Lung (tissue), 17 donors: ENCODE measurements at places on chromosomes 16 and 17. TPM values are rescaled to one million over a fixed set of nuclear protein-coding genes. Genes with fewer than 3 reads are reported as not detected.

The OR4D1 gene
- 0.09 TPM for total RNA-seq

The CCL4 gene
- total RNA-seq: 27.0 TPM

The ST6GALNAC1 gene
- total RNA-seq: 24.9 TPM

The KRT9 gene
- not detected for total RNA-seq

The UMOD gene
- not detected for total RNA-seq

The RCVRN gene
- 0.31 TPM for total RNA-seq

The CHST5 gene
- total RNA-seq: not detected

The GOSR1 gene
- 45.1 TPM for total RNA-seq

The SRL gene
- 2.1 TPM for total RNA-seq

The DERL2 gene
- total RNA-seq: 67.8 TPM

The PKMYT1 gene
- 2.9 TPM for total RNA-seq

The HSD11B2 gene
- total RNA-seq: 6.8 TPM

The SPATA32 gene
- total RNA-seq: not detected

GRCh38 chr17:16377941-16378341, 3.0 kb upstream of the UBB start:
- H3K4me3 ChIP-seq: no peak overlapping the region
- no peak overlapping the region for H3K27ac ChIP-seq
- H3K4me1 ChIP-seq: no peaks in the 10 kb centered on the region

DNA sequence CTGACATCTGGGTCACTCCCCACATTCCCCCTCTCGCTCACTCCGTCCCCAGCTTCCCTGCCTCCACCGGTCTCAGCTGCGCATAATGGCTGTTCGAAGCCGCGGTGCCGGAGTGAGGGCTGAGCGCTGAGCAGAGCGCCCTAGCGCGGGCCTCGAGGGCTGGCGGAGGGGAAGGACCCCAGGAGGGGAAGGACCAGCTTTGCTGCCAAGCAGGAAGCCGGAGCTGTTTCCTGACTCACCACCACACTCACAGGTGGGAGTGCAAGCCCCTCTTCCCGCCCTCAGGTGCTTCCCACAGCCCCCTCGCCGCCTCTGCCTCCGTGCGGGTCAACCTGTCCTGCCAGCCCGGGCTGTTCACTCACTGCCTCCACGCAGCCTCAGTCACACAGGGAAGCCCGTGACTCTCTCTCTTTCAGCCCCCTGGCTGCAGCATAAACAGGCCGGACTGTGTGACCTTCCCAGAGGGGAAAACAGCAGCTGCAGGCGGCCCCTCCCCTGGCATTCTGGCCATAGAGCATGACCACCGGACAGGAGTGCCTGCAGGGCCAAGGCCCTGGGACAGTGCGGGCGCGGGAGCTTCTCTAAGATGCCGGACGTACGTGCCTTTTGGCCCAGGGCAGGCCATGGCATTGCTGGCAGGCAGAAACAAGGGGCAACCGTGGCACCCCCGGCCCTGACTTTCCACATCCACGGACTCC, 23.7 kb downstream of the SLC43A2 start:
- peaks cover 33% of the 10 kb centered on the region for H3K4me1 ChIP-seq
- no peaks in the 10 kb centered on the region for H3K36me3 ChIP-seq
- no peaks in the 10 kb centered on the region for H3K27me3 ChIP-seq
- peak; percentile 43 for DNase-seq
- peak overlapping the region; percentile 71 for H3K27ac ChIP-seq

DNA sequence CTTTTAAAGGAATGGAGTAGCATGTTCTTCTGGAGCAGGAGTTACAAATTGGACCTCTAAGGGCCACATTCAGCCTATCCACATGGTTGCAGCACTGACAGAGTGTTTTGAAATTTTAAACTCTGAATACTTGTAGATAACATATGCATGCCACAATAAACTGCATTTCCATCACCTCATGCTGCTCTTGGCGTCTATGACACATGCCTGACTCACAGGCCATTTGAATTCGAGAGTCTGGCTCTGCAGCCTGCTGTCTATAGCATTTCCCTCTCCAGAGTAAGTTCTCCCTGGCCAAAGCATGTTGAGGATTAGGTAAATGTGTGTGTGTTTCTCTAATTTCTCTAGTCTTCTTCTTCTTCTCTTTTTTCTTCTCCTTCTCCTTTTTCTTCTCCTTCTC, 28.7 kb upstream of the MYOCD start:
- peaks cover 21% of the 10 kb centered on the region for H3K4me1 ChIP-seq
- DNase-seq: peak; percentile 84
- H3K27me3 ChIP-seq: no peaks in the 10 kb centered on the region
- no peak overlapping the region for H3K4me3 ChIP-seq
- no peaks in the 10 kb centered on the region for H3K36me3 ChIP-seq

DNA sequence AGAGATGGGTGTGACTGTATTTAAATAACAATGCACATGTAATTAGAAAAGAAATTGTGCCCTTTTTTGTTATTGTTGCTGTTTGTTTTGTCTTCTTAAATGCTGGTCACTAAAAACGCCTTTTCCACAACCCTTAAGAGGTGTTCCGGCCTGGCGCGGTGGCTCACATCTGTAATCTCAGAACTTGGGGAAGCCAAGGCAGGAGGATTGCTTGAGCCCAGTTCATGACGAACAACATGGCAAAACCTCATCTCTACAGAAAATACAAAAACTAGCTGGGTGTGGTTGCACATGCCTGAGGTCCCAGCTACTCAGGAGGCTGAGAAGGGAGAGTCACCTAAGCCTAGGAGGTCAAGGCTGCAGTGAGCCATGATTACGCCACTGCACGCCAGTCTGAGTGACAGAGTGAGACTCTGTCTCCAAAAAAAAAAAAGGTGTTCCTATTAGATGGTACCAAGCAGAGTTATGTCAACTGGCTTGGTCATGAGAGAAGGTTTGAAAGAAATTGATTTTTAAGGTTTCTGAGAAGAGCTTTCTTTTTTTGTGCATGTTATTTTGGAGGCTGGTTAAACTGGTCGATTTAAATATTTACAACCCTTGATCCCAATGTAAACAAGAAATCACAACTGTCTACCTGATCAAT, 23.5 kb upstream of the RFFL start:
- H3K27ac ChIP-seq: no peak overlapping the region
- DNase-seq: no peak

- no peak for DNase-seq
- H3K4me1 ChIP-seq: no peaks in the 10 kb centered on the region
- H3K36me3 ChIP-seq: no peaks in the 10 kb centered on the region
- no peaks in the 10 kb centered on the region for H3K27me3 ChIP-seq
- H3K4me3 ChIP-seq: no peak overlapping the region
Measured at GRCh38 chr16:51815523-51815922, 664.5 kb upstream of the SALL1 start.

- no peaks in the 10 kb centered on the region for H3K27me3 ChIP-seq
- H3K4me1 ChIP-seq: no peaks in the 10 kb centered on the region
- no peak for DNase-seq
- no peaks in the 10 kb centered on the region for H3K36me3 ChIP-seq
- H3K4me3 ChIP-seq: no peak within 1 kb of the TSS
Measured at GRCh38 chr16:85112364-85112763, at the start of gene CIBAR2. TSS of gene CIBAR2 (minus strand) at chr16:85112472. CDS start at chr16:85112352, 120 bp downstream.

DNA sequence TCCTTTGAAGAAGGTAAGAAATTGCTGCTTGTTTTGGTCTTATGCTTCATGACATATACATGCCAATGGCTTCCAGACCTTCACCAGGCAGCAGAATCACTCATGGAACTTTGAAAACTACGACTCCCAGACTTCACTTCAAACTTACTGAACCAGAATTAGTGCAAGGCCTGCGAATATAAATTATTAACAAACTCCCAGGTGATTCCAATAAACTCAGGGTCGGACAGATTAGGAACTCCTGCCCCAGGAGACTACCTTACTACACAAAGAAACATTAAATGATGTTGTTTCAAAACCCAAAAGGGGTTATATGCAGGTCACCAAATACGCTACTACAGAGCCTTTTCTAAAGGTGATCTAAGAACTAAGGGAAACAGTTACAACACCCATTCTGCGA, 20.4 kb downstream of the PSME3IP1 start:
- H3K4me3 ChIP-seq: no peak overlapping the region
- H3K27me3 ChIP-seq: no peaks in the 10 kb centered on the region
- no peak overlapping the region for H3K27ac ChIP-seq
- peaks cover 2% of the 10 kb centered on the region for H3K4me1 ChIP-seq

GRCh38 chr16:81938326-81939163, 72.7 kb downstream of the SDR42E1 start:
- H3K27ac ChIP-seq: peak overlapping the region; percentile 52
- H3K4me3 ChIP-seq: no peak overlapping the region
- no peaks in the 10 kb centered on the region for H3K36me3 ChIP-seq
- peaks cover 7% of the 10 kb centered on the region for H3K4me1 ChIP-seq

- H3K36me3 ChIP-seq: no peaks in the 10 kb centered on the region
- H3K4me3 ChIP-seq: no peak overlapping the region
- no peak for DNase-seq
- H3K4me1 ChIP-seq: no peaks in the 10 kb centered on the region
- no peak overlapping the region for H3K27ac ChIP-seq
- no peaks in the 10 kb centered on the region for H3K27me3 ChIP-seq
Measured at GRCh38 chr16:64507240-64508024, 614.4 kb downstream of the CDH11 start.

- peak; percentile 69 for DNase-seq
- H3K4me1 ChIP-seq: peaks cover 8% of the 10 kb centered on the region
Measured at GRCh38 chr17:2749784-2750181, 331 bp upstream of the CCDC92B start.

- no peaks in the 10 kb centered on the region for H3K4me1 ChIP-seq
- H3K27me3 ChIP-seq: peaks cover 6% of the 10 kb centered on the region
- H3K36me3 ChIP-seq: no peaks in the 10 kb centered on the region
- no peak overlapping the region for H3K27ac ChIP-seq
Measured at GRCh38 chr17:49455272-49455861, 39.7 kb upstream of the NGFR start.

- no peak overlapping the region for H3K27ac ChIP-seq
- H3K36me3 ChIP-seq: no peaks in the 10 kb centered on the region
- H3K4me3 ChIP-seq: no peak overlapping the region
- no peak for DNase-seq
- no peaks in the 10 kb centered on the region for H3K4me1 ChIP-seq
- H3K27me3 ChIP-seq: no peaks in the 10 kb centered on the region
Measured at GRCh38 chr16:80703131-80704071, 101.0 kb downstream of the CDYL2 start.

GRCh38 chr16:22282254-22282892, 14.8 kb upstream of the POLR3E start:
- H3K36me3 ChIP-seq: peaks cover 25% of the 10 kb centered on the region
- H3K27me3 ChIP-seq: no peaks in the 10 kb centered on the region

- no peaks in the 10 kb centered on the region for H3K36me3 ChIP-seq
- H3K4me3 ChIP-seq: no peak overlapping the region
- no peak for DNase-seq
- H3K4me1 ChIP-seq: no peaks in the 10 kb centered on the region
- H3K27me3 ChIP-seq: no peaks in the 10 kb centered on the region
Measured at GRCh38 chr17:14827396-14827919, 437.7 kb downstream of the PMP22 start.

- DNase-seq: no peak
- no peak overlapping the region for H3K4me3 ChIP-seq
- H3K4me1 ChIP-seq: peaks cover 29% of the 10 kb centered on the region
- no peaks in the 10 kb centered on the region for H3K27me3 ChIP-seq
- H3K27ac ChIP-seq: peak overlapping the region; percentile 49
Measured at GRCh38 chr17:75692976-75693375, 25.8 kb downstream of the SAP30BP start.

DNA sequence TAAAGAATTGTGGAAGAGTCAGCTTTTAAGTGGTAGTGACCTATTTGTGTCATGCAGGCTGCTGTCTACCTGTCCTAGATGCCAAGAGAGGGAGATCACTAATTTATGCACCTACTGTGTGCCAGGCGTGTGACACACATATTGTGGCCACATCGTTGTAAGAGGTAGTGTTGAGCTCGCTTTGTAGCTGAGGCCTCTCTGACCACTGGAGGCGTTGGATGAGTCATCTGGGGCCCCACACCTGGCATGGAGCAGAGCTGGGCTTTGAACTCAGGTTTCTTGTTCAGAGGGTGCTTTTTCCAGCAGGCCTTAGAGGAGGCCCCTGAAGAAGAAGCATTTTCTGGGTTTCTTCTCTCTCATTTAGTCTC, 52.3 kb upstream of the LGALS9 start:
- no peak overlapping the region for H3K4me3 ChIP-seq
- H3K4me1 ChIP-seq: peaks cover 13% of the 10 kb centered on the region
- H3K36me3 ChIP-seq: no peaks in the 10 kb centered on the region
- no peak overlapping the region for H3K27ac ChIP-seq
- no peaks in the 10 kb centered on the region for H3K27me3 ChIP-seq
- no peak for DNase-seq

DNA sequence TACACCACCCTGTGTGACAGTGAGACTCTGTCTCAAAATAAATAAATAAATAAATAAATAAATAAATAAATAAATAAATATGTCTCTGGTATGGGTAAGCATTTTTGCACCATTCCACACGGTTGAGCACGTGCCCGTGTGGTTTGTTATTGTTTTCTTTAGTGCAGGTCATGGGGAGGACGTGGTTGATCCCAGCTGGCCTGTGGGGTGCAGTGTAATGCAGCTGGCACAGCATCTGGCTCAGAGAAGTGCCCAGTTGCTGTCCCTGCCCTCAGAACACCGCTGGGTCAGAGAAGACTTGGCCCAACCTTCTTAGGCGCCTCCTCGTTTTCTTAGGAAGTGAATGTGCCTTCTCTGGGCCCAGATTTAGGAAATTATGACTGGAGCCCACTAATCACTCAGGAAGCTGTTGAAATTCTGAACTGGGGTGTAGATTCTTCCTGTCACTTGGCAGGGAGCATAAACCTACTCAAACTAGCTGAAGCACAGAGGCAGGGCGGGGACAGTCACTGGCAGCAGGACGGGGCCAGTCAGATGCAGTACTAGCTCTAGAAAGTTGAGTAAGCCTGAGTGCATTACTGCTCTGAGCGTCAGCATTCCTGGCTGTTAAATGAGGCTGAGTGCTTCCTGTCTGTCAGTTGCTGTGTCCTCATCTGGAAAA, 85.9 kb downstream of the SNX29 start:
- no peak overlapping the region for H3K27ac ChIP-seq
- no peaks in the 10 kb centered on the region for H3K27me3 ChIP-seq
- H3K4me3 ChIP-seq: no peak overlapping the region
- H3K4me1 ChIP-seq: peaks cover 8% of the 10 kb centered on the region
- peak; percentile 40 for DNase-seq

DNA sequence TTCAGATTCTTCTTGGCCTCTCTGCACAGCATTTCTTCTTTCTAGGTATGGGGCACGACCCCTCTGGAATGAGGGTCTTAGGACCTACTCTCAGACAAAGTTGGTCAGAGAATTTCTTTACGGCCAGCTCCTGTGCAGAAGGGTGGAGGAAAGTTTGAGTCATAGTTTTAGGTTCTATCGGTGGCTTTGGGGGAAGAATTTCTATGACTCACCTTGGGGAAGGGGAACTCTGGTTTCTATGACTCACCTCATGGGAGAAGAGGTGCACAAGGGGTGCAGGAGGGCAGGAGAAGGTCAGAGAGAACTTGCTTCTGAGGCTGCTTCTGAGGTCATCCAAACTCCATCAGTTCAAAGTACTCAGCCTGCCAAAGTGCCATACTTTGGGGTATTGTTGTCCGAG, 2.5 kb upstream of the ABCC12 start:
- H3K36me3 ChIP-seq: no peaks in the 10 kb centered on the region
- H3K4me3 ChIP-seq: no peak overlapping the region
- no peaks in the 10 kb centered on the region for H3K27me3 ChIP-seq
- no peak overlapping the region for H3K27ac ChIP-seq

DNA sequence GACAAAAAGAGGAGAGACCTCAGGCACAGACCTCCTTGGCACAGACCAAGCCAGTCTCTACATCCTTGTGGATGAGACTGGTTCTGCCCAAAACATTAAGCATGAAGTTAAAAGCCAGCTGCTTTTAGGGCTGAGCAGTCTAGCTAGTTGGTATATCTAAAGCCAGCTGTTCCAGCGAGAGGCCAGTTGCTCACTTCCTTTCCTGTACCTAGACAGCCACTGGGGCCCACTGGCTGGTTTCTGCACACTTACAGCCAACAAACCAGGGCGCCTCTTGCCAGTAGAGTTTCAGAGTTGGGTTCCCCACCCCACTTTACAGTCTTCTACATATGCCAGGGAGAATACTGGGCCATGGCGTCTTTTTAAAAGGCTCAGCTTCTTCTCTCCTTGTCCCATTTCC, 242.4 kb downstream of the ZFHX3 start:
- no peak overlapping the region for H3K27ac ChIP-seq
- H3K4me3 ChIP-seq: no peak overlapping the region
- H3K27me3 ChIP-seq: no peaks in the 10 kb centered on the region
- no peak for DNase-seq
